ENCODE measurements at places on chromosomes 3 and 15. TPM values are rescaled to one million over a fixed set of nuclear protein-coding genes. Genes with fewer than 3 reads are reported as not detected.

The HYAL1 gene
- 1.6 TPM for total RNA-seq

The TF gene
- 0.28 TPM for total RNA-seq

The GXYLT2 gene
- 34.8 TPM for total RNA-seq

The SPINT1 gene
- total RNA-seq = 0.18 TPM

The UTS2B gene
- 0.65 TPM for total RNA-seq

The CD200R1 gene
- total RNA-seq = not detected

The ATP13A5 gene
- not detected for total RNA-seq

The RPL22L1 gene
- 90.0 TPM for total RNA-seq

The SPINK8 gene
- not detected for total RNA-seq

The TPRG1 gene
- total RNA-seq = 0.43 TPM

The COLQ gene
- total RNA-seq = 0.46 TPM

The SPATA12 gene
- not detected for total RNA-seq

The NR2E3 gene
- total RNA-seq = 0.14 TPM

The ZIC4 gene
- not detected for total RNA-seq

The HRH1 gene
- total RNA-seq = 37.0 TPM

The ZNF662 gene
- 1.0 TPM for total RNA-seq

The GOLGA8T gene
- 0.14 TPM for total RNA-seq

The TP63 gene
- total RNA-seq = under 0.01 TPM

The FBXO45 gene
- total RNA-seq = 7.8 TPM

The SLCO3A1 gene
- 5.7 TPM for total RNA-seq

The STRA6 gene
- total RNA-seq = 8.5 TPM

The TYRO3 gene
- 4.3 TPM for total RNA-seq

The ALCAM gene
- total RNA-seq = 63.6 TPM

The IDH3A gene
- 29.0 TPM for total RNA-seq

The FBXO40 gene
- total RNA-seq = not detected

The ITPKA gene
- total RNA-seq = 0.92 TPM

The TGM4 gene
- not detected for total RNA-seq

The NR2F2 gene
- total RNA-seq = 4.5 TPM

The BUB1B gene
- 2.4 TPM for total RNA-seq
